ENCODE measurements at places on chromosomes 2 and 18. TPM values are rescaled to one million over a fixed set of nuclear protein-coding genes. Genes with fewer than 3 reads are reported as not detected.

DNA sequence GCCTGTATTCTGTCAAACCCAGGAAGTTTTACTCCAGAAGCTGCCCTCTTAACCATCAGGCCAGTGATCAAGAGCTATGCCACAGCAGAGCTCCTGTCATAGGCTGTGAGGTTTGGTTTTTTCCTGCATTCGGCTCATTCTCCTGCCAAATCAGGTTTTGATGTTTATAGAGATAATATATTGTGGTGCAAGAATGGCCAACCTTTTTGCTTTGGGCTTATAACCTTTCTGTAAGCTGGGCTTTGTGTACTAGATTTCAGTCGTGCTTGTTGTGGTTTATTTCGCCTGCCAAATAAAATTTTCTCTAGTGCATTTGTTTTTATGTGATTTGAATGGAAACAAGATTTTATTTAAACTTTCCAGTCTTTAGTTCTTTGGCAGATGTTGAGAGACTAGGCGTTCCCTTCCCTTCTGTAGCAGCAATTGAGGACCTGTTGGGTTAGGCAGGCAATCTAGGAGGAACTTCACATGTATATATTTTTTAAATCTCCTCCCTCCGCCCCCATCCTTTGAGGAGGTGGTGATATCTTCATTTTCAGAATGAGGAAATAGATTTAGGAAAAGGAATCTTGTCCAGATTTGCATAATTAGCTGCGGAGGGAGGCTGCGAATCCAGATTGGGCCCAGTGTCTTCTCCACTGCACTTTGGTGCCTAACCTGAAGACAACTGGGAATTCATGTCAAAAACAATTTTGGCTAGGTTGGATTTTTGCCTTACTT lies 2.6 kb downstream of the KDM3A start:
- H3K27ac ChIP-seq, result no peak overlapping the region
- no peak overlapping the region for H3K4me3 ChIP-seq
- H3K4me1 ChIP-seq, result peaks cover 51% of the 10 kb centered on the region
- no peaks in the 10 kb centered on the region for H3K27me3 ChIP-seq
- no peak for DNase-seq
- H3K36me3 ChIP-seq, result no peaks in the 10 kb centered on the region

DNA sequence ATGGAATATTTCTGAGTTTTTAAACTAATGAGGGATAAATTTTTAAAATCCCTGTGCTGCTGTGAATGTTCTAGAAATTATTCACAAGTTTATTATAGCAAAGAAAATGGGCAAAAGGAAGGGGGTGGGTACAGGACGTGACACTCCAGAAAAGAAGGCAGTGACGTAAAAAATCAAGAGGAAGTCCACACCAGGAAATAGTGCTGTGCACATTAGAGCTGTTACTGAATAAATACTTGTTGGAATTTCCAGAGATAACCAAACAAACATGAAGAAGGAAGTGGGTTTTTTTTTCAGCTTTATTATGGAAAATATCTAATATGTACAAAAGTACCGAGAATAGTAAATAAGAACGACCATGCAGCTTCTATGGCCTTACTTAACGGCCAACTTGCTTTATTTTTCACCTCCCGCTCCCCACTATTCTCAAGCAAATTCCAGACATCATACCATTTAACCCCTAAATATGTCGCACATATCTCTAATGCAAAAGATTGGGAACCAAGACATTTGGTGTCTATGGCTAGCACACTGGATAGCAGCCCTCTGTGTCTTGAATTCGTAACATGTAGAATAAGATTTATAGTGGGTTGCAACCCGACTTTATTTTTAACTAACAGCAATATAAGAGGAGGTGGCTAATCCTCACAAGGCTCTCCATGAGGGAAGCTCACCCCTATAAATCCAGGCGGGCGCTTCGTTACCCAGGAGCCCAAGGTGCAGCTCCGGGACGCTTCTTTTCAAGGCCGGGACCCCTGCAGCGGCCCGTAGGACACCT lies 580 bp upstream of the NDUFV2 start:
- peak overlapping the region; percentile 95 for H3K27ac ChIP-seq
- DNase-seq, result no peak
- no peaks in the 10 kb centered on the region for H3K27me3 ChIP-seq
- H3K4me3 ChIP-seq, result peak overlapping the region; percentile 68

SLC14A1 gene
- total RNA-seq, result 3.6 TPM

ADNP2 gene
- 7.0 TPM for total RNA-seq

GRCh38 chr2:31728406-31729064 lies 147.8 kb upstream of the SRD5A2 start:
- no peak for DNase-seq
- H3K27ac ChIP-seq, result no peak overlapping the region
- H3K36me3 ChIP-seq, result no peaks in the 10 kb centered on the region
- H3K4me1 ChIP-seq, result no peaks in the 10 kb centered on the region
- H3K4me3 ChIP-seq, result no peak overlapping the region

NXPH2 gene
- total RNA-seq, result not detected

STAMBP gene
- total RNA-seq, result 9.2 TPM

- H3K4me1 ChIP-seq, result peaks cover 19% of the 10 kb centered on the region
- peaks cover under 1% of the 10 kb centered on the region for H3K36me3 ChIP-seq
- no peak overlapping the region for H3K27ac ChIP-seq
- H3K27me3 ChIP-seq, result no peaks in the 10 kb centered on the region
- DNase-seq, result no peak
- H3K4me3 ChIP-seq, result no peak overlapping the region
Measured at GRCh38 chr2:231717281-231718171, 9.2 kb downstream of the PTMA start.

DNA sequence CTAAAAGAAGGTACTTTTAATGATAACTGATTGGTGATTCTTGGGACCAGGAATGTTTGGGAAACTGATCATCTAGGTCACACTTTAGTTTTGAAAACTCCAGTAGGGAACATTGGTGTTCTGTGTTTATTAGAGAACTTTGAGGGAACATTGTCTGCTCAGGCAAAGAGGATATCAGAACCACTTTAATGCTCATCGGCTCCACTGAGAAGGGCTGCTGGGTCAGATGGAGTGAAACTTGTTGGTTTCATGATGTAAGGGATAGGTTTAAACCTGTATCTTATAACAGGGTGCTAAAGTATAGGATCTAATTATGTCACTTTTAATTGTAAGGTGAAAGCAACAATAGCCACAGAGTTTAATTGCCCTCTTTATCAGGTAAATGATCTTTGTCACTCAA lies 14.2 kb upstream of the POLI start:
- H3K4me1 ChIP-seq, result peaks cover 41% of the 10 kb centered on the region
- H3K27ac ChIP-seq, result peak overlapping the region; percentile 69
- H3K36me3 ChIP-seq, result no peaks in the 10 kb centered on the region
- no peaks in the 10 kb centered on the region for H3K27me3 ChIP-seq

GRCh38 chr2:61688369-61689334 lies 150.5 kb upstream of the XPO1 start:
- H3K27ac ChIP-seq, result no peak overlapping the region
- H3K36me3 ChIP-seq, result no peaks in the 10 kb centered on the region
- no peak for DNase-seq
- H3K27me3 ChIP-seq, result no peaks in the 10 kb centered on the region
- H3K4me1 ChIP-seq, result no peaks in the 10 kb centered on the region

GCG gene
- 464 TPM for total RNA-seq

CNDP1 gene
- total RNA-seq, result not detected

DNA sequence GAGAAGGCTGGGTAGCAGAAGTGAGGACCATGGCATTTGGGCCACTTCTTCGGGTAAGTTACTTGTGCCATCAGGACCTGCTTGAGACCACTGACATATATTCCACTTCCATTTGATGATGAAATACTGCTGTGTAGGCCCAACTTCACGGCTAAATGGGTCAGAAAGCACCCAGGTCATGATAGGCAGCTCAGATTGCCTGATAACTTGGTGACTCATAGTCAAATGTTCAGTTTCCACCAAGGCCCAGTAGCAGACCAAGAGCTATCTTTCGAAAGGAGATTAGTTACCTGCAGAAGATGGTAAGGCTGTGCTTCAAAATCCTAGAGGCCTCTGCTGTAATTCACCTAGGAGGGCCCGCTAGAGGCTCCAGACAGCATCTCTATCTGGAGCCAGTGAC lies 31.8 kb upstream of the MEX3C start:
- no peak overlapping the region for H3K4me3 ChIP-seq
- no peaks in the 10 kb centered on the region for H3K27me3 ChIP-seq
- no peak for DNase-seq
- no peaks in the 10 kb centered on the region for H3K4me1 ChIP-seq
- no peak overlapping the region for H3K27ac ChIP-seq
